Fibroblast of upper back skin (primary cell): ENCODE measurements at places on chromosomes 2 and 18.
A peak's percentile ranks its signal among the peaks of the same experiment; 100 is the strongest.

- no peak for DNase-seq
These were observed 1.6 kb downstream of the TMEM185B start for GRCh38 chr2:120221616-120222015.

DNA sequence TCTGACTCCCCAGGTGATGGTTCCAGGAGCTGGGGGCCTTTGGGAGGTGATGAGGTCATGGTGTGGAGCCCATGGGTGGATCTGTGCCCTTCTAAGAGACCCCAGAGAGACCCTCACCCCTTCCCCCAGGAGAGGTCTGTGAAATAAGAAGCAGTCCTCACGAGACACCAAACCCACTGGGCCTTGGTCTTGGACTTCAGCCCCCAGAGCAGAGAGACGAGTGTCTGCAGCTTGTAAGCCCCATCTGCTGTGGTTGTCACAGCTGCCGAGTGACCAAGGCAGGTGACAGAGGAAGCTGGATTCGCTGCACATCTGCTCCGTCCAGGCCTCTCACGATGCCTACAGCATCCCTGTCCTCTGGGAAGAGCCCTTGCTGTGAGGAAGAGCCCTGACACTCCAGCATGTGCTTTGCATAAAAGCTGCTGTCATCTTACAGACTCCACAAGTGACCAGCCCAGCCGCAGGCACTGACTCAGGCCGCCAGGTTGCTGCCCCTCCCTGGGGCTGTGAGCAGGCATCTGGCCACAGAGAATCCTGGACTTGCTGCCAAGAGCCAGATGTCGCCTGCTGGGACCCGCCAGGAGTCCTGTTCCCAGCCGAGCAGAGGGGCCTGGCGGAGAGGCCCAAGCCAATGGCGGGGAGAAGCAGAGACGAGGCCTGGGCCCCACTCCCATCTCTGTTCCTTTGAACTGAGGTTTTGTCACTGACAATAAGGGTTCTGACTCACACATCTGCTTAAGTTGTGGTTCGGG, 150.8 kb downstream of the PXDN start:
- DNase-seq, result peak; percentile 88

DNA sequence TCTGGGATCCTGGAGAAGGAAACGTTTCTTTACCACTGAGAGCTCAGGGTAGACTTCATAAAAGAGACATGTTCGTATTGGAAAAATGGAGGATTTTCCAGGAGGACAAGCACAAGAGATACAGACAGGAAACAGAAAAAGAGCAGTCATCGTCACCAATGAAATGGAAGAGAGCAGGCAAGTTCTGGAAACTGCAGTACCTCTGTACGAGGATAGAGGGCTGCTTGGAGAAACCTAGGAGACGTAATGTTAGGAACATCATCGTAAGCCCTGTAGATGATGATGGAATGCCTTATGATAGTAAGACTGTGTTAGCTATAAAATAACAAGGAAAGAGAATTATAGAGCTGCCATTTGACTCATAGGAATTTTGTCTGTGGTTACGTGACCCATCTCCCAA, 121.1 kb upstream of the KLHL14 start:
- no peak for DNase-seq

DNA sequence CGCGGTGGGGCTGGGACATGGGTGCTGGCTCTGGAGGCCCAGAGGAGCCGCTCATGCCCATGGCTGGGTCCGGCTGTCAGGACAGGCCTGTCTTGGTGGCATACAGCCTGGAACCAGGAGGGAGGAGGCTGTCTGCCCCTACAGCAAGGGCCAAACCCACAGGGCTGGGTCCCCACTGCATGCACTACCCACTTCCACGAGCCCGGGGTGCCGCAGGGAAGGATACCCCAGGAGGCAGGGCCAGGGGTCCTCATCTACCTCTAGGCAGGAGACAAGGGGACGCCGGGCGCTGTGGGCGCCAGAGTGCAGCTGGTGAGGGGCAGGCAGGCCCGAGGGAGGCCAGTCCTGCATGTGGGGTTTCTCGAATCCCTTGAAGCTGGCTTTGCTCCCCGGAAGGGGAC, 95.1 kb upstream of the GPC1 start:
- no peak for DNase-seq

DNA sequence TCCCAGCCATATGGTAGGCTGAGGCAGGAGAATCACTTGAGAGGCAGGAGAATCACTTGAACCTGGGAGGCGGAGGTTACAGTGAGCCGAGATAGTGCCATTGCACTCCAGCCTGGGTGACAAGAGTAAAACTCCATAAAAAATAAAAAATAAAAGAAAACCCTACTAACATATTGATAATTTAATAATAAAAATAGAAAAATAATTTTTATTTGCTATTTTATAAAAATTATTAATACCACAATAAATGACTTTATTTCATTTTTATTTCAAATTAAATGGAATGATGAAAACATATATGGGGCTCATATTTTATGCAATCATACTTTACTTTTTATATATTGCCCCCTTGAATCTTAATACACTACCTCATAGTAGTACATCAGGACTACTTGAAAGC, 20.4 kb downstream of the TMEM182 start:
- DNase-seq, result no peak

GRCh38 chr2:232058931-232059330, 97.4 kb downstream of the DIS3L2 start:
- no peak for DNase-seq

GRCh38 chr2:11669454-11670291, at the start of gene NTSR2:
TSS of gene NTSR2 (minus strand) at chr2:11670195. CDS start at chr2:11670129, 66 bp downstream.
- DNase-seq, result peak; percentile 43

GRCh38 chr18:8813611-8814010, 108.3 kb downstream of the MTCL1 start:
- DNase-seq, result peak; percentile 89

DNA sequence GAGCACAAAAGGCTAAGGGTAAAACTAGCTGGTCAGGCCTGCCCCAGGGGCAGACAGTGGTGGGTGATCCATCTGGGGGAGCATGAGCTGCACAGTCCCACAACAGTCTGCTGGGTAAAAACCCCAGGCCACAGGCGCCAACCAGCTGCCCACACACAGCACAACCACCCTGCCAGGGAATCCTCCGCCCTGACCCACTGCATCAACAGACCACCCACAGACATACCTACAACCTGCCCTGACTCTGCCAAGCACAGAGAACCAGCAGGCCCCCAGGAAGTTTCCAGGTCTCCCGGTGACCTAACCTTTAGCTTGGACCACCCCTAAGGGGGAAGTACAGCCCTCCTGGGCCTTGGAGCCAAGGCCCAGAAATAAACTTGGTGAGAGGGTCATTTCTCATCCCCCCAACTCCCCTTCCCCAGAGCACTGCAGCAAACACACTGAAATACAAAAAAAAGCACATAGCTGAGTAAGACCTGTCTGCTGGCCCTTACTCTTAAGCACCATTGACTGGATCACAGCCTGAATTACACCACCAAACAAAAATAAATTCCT, 118.3 kb upstream of the CAB39 start:
- no peak for DNase-seq

DNA sequence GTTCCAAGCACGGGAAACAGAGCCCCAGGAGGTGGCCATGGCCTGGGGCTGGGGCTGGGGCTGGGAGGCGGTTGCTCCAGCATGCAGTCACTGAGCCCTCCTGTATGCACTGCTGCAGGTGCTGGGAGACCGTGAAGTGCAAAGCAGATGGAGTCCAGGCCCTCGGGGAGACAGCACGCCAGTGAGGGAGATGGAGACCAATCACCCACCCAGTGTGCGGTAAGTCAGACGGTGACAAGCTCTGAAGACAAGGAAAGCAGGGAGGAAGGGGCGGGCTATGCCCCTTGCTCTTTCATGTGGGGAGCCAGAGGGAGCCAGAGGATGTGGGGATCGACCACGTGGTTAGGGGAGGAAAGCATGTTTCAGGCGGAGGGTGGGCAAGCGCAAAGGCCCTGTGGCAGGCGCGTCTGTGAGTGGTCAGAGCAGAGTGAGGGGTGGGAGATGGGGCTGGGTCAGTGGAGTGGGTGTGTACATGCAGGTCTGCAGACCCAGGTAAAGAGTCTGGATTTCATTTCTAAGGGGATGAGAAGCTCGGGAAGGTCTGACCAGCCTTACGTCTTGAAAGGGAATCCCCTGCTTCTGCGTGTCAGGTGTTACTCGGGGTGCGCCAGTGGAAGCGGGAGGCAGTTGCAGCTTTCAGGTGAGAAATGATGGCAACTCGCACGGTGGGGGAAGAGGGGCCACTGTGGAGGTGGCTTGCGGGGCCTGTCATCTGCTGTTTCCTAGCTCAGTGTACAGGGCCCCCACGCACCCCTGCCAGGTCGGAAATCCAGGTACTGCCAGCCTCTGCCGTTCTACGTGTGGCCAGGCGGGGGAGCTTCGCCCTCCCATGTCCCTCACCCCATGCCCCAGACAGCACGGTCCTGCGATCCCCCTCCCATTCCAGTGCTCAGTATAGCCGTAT, 19.4 kb downstream of the RRM2 start:
- DNase-seq, result no peak

- DNase-seq, result no peak
These were observed 2.6 kb downstream of the LRRTM1 start for GRCh38 chr2:80302001-80302313.

GRCh38 chr18:6342990-6343389, 71.7 kb downstream of the L3MBTL4 start:
- no peak for DNase-seq
